Activated CD8-positive, alpha-beta memory T cell treated with anti-CD3 and anti-CD28 coated beads, Interleukin-2, amount 10 ng/mL, durations not matched to agents 7 days and 5 days (primary cell): ENCODE measurements at places on chromosomes 16 and 17.

DNA sequence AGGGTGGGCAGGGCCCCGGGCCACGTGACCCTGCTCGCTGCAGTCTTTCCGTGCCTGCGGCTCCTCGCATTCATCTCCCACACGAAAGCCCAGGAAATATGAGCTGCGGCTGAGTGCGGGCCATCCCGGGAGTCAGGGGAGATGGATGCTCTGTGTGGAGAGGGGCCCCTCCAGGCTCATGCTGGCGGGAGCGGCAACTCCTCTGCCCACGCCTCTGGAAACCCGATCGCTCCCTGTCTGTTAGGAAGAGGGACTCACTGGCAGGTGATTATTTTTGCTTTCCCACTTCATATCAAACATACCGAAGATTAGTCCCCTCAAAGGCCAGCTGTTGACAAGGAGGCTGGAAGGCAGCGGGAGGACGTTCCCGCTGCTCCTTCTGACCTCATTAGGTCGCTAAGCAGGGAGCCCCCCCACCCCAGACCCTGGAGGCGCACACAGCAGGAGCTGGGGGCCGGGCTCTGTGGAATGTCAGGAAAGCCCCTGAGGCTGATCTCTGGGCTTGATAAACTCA, 228.5 kb downstream of the FOXL1 start:
- no peak for DNase-seq

DNA sequence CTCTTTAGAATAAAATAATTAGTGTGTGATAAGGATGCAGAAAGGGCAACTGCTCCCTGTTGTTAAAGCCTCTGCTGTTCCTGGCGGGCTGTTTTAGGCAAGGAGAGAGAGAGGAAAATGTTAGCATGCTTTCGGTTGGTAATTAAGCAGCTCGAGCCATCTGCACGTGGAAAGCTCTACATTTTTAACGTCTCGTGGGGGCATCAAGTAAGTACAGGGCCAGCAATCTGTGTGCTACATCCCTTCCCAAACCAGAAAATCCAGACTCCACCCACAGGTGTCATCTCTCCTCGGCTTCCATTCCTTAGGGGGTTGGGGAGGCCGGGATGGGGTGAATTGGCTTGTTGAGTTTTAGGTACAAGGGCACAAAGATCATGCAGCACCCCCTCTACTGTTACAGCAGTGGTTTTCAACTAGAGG, 62.4 kb upstream of the MARCHF10 start:
- no peak for DNase-seq

- no peak for DNase-seq
Measured at GRCh38 chr16:10156099-10156498, 26.1 kb downstream of the GRIN2A start.

DNA sequence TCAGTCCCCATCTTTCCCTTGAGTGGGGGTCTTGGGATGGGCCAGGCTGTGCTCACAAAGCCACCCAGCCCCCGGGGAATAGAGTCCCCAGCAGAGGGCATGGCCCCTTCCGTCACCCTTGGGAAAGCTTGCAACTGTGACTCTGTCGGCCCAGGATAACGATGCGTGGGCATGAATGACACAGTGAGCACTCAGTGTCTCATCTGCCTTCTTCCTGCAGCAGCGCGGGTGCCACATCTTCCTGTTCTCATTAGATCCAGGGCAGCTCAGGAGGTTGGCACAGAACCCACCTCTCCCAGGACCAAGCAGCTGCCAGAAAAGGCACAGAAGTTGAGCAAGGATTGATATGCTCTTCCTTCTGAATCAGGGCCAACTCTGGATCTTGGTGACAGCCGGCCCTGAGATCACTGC, 84.7 kb downstream of the MRC2 start:
- no peak for DNase-seq

DNA sequence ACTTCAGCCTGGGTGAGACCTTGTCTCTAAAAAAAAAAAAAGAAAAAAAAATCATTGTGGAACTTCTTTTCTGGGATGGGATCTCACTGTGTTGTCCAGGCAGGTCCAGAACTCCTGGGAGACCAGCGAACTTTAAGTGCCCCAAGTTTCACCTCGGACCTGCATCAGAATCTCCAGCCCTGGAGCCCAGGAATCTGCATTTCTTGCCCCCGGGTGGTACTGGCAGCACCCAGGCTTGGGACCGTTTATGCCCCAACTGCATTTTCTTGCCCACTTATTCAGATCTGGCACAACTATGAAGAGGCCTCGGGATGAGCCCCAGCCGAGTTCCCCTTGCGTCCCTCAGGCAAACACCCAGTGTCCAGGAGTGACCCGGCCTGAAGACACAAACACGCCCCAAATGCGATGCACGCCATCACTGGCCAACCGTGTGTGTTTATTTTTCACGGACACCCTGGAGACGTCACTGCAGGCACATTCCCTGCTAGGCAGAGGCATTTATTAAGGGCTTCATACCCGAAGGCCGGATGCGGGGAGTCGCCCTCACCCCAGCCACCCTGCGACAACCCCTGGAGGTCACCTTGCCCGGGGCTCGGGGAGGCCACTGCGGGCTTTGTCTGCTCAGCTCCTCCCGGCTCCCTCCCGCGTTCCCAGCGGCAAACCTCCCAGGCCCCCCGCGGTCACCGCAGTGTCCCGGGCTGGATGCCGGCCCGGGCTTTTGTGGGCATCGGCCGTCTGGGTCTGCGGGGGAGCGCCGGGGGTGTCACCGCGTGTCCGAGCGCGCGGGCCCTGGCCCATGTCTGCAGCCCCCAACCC, 684 bp upstream of the SPIRE2 start:
- no peak for DNase-seq

DNA sequence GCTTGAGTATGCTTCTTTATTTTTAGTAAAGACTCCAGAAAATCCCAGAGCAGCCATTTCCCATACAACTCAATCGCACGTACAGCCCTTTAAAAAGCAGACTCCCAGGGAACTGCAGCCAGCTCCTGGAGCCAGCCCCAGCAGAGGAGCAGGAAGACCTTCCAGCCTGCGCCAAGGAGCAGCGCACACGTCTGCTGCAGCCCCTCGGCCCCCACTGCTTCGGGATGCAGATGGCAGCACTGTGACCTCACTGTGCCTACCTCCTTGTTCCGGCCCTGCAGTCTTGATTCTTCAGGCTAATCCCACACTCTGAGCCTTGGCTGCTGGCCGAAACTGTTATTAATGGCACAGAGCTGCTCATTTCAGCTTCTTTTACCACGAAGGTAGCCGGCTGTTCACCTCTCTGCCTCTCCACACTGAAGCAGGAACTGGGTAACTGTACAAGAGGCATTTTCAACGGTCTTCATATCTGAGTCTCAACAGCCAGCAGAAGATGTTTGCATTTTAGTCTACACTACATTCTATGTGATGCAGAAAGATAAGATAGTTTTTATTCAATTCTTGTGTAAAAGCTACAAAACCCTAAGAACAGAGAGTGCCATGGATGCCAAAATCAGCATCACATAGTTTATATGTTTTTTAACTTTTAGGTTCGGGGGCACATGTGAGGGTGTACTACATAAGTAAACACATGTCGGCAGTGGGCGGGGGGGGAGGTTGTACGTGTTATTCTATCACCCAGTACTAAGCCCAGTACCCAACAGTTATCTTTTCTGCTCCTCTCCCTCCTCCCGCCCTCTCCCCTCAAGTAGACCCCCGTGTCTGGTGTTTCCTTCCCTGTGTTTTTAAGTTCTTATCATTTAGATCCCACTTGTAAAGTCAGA, 130.9 kb downstream of the ANKRD11 start:
- DNase-seq, result no peak

- no peak for DNase-seq
Measured at GRCh38 chr17:65626451-65626850, 65.0 kb upstream of the AXIN2 start.

DNA sequence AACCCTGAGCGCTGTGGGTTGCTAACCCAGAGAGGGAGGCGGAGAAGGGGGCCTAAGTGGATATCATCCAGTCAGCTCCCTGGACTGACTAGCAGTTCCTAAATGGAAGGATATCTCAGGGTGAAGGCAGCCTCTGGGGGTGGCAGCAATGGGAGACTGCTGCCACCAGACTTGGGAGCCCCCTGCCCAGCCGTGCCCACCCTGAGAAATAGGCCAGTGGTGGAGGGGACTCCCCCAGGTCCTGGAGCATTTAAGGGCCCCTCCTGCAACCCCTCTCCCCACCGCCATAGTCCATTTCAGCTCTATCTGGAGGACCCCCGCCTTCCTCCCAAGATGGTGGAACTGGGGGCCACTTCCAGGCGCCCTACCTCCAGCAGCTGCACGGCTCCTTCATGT, 8.4 kb downstream of the TSPOAP1 start:
- no peak for DNase-seq
